ENCODE measurements at places on chromosomes 7 and 10. TPM values are rescaled to one million over a fixed set of nuclear protein-coding genes. Genes with fewer than 3 reads are reported as not detected.
A peak's percentile ranks its signal among the peaks of the same experiment; 100 is the strongest.

EPO gene
- total RNA-seq: 0.44 TPM

GRCh38 chr10:86269332-86269731 lies 97.3 kb downstream of the GRID1 start:
- H3K27me3 ChIP-seq: no peaks in the 10 kb centered on the region
- no peaks in the 10 kb centered on the region for H3K4me1 ChIP-seq
- no peak overlapping the region for H3K4me3 ChIP-seq

GRCh38 chr10:93072225-93072712 lies 1.4 kb upstream of the CYP26A1 start:
- no peak overlapping the region for H3K27ac ChIP-seq
- peak; percentile 57 for DNase-seq
- H3K4me1 ChIP-seq: no peaks in the 10 kb centered on the region
- peak overlapping the region; percentile 90 for H3K4me3 ChIP-seq
- peaks cover 33% of the 10 kb centered on the region for H3K36me3 ChIP-seq

DNA sequence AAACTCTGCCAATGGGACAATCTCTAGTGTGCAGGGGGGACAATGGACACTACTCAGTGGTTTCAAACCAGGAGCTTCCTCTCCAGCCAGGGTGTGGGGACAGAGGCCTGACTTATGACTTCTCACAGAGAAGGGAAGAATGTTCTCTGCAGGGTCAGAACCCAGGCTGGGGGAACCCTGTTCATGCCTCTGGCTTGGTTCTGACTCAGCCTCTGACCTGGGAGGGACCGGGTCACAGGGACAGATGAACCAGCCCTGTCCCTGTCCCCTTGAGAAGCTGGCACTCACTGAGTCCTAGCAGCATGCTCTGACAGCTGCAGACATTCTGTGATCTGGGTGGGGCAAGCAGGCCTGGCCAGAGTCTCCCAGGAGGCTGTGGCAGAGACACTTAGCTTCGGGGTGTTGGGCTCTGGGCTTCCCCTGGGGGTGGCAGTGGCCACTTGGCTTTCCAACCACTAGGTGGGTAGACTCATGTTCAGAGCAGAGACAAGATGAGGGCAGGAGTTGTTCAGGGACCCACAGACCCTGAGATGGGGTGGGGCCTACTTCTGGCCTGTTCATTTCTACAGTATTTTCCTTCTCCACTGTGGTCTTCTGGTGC lies 13.6 kb downstream of the TSPAN15 start:
- H3K27me3 ChIP-seq: no peaks in the 10 kb centered on the region
- H3K4me3 ChIP-seq: no peak overlapping the region
- no peak overlapping the region for H3K27ac ChIP-seq

GRCh38 chr7:23394488-23395171 lies 75.7 kb downstream of the IGF2BP3 start:
- DNase-seq: no peak
- H3K4me1 ChIP-seq: no peaks in the 10 kb centered on the region
- H3K27ac ChIP-seq: no peak overlapping the region

DNA sequence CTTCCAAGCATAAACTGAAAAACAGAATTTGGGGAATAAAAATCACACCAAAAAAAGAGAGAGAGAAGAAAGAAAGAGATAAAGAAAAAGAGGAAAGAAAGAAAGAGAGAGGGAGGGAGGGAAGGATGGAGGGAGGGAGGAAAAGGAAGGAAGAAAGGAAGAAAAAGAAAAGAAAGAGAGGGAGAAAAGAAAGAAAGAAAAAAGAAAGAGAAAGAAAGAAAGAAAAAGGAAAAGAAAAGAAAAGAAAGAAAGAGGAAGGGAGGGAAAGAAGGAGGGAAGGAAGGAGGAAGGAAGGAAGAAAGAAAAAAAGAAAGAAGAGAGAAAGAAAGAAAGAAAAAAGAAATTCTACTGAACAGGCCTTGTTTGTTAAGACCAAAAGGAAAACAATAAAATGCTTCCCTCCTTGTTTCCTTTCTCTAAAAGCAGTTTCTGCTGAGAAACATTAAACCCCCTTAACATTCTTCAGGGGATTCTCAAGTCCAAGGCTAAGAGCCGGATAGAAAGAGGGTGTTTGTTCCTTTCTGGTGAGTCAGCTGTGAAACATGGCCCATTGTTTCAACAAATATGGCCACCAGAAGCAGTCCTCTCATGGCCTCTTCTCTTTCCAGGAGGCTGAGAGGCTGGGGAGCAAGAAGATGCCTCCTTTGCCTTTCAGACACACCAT lies 46.9 kb upstream of the GPAM start:
- no peaks in the 10 kb centered on the region for H3K27me3 ChIP-seq
- no peak overlapping the region for H3K27ac ChIP-seq
- no peak for DNase-seq
- H3K4me3 ChIP-seq: no peak overlapping the region

GRCh38 chr10:116274064-116274904 lies 1.3 kb upstream of the GFRA1 start:
- no peaks in the 10 kb centered on the region for H3K4me1 ChIP-seq
- peaks cover 52% of the 10 kb centered on the region for H3K27me3 ChIP-seq
- peak overlapping the region; percentile 91 for H3K4me3 ChIP-seq
- peak; percentile 57 for DNase-seq
- H3K27ac ChIP-seq: no peak overlapping the region
- H3K36me3 ChIP-seq: no peaks in the 10 kb centered on the region

Measured in H9 (cell line).